Type B pancreatic cell (in vitro differentiated cells): ENCODE measurements at places on chromosomes 11 and 22. TPM values are rescaled to one million over a fixed set of nuclear protein-coding genes. Genes with fewer than 3 reads are reported as not detected.

GRCh38 chr22:21865041-21865440 lies 2.4 kb downstream of the MAPK1 start:
- H3K27me3 ChIP-seq: no peaks in the 10 kb centered on the region
- H3K4me1 ChIP-seq: peaks cover 53% of the 10 kb centered on the region
- no peak for DNase-seq
- peaks cover 19% of the 10 kb centered on the region for H3K36me3 ChIP-seq

- no peak overlapping the region for H3K4me3 ChIP-seq
- peak; percentile 66 for DNase-seq
- no peaks in the 10 kb centered on the region for H3K4me1 ChIP-seq
- H3K27me3 ChIP-seq: no peaks in the 10 kb centered on the region
- no peak overlapping the region for H3K27ac ChIP-seq
These were observed 37.1 kb downstream of the KCNQ1OT1 start for GRCh38 chr11:2662430-2663299.

Gene RPS25
- 1,257 and 1,262 TPM in 2 replicates for total RNA-seq

DNA sequence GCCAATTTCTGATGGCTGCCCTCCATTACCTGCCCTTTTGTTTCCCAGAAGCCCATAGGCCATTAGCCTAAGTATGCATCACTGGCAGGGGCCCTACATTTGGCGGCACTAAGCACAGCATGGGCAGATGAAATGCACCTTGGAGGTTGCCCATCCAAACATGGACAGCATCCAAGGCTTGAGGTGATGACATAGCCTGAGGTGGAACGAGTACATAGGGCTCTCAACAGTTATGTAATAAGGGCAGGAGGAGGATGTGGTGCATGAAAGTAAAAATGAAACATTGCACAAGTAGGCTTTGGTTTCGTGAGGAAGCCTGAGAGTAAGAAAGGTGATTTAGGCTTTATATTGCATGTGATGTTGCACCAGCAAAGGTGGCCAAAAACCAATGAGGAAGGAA lies 148.1 kb downstream of the FAM76B start:
- DNase-seq: no peak
- H3K27ac ChIP-seq: no peak overlapping the region
- no peaks in the 10 kb centered on the region for H3K36me3 ChIP-seq
- H3K4me1 ChIP-seq: no peaks in the 10 kb centered on the region

Gene PATE4
- not detected in 2 replicates for total RNA-seq

- no peak for DNase-seq
- H3K36me3 ChIP-seq: no peaks in the 10 kb centered on the region
- H3K27me3 ChIP-seq: peaks cover 16% of the 10 kb centered on the region
- no peak overlapping the region for H3K4me3 ChIP-seq
These were observed 75.5 kb upstream of the CD44 start for GRCh38 chr11:35063488-35063931.

DNA sequence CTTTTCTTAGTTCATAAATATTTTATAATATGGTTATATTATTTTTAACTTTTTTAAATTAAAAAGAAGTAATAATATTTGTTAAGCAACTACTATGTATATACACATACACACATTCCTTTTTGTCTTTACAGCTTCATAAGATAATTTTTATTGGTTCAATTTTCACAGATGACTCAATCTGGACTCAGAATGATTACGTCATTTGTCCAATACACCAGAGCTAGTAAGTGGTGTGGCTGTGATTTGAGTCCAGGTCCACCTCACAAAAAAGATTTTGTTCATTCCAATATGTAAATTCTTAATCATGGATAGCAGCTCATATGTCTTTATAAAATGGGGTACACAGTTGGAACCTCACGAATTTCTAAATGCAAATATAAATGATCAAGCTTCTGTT lies 1014.5 kb downstream of the DLG2 start:
- no peak overlapping the region for H3K27ac ChIP-seq
- no peaks in the 10 kb centered on the region for H3K36me3 ChIP-seq
- H3K27me3 ChIP-seq: no peaks in the 10 kb centered on the region
- H3K4me1 ChIP-seq: no peaks in the 10 kb centered on the region

Gene MS4A6A
- total RNA-seq: 4.2 TPM in 1 of 2 replicates, not detected in the other

DNA sequence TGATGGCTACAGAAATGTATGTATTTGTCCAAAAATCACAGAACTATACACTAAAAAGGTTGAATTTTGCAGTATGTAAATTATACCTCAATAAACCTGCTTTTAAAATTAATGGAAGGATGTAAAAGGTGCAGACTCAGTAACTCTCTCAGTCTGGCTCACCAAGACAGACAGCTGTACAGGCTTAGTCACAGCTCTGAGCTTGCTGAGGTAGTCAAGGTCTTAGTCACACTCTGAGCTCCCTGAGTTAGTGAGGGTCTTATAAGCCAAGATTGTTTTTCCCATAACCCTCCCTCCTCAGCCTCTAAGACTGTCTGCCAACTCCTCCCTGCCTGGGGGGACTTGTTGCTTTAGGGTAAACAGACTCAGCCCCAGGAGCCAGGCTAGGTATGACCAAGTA lies 59.3 kb upstream of the IZUMO1R start:
- no peaks in the 10 kb centered on the region for H3K36me3 ChIP-seq
- no peak for DNase-seq
- H3K27ac ChIP-seq: no peak overlapping the region
- no peaks in the 10 kb centered on the region for H3K4me1 ChIP-seq
- H3K27me3 ChIP-seq: no peaks in the 10 kb centered on the region

Gene RAB38
- total RNA-seq: 10.2 and 16.8 TPM in 2 replicates
